ENCODE measurements at places on chromosomes 13 and 19. TPM values are rescaled to one million over a fixed set of nuclear protein-coding genes. Genes with fewer than 3 reads are reported as not detected.
A peak's percentile ranks its signal among the peaks of the same experiment; 100 is the strongest.

RGS9BP gene
- 0.72 TPM for total RNA-seq

GRIN2D gene
- 0.11 TPM for total RNA-seq

CD79A gene
- total RNA-seq = 896 TPM

ACTMAP gene
- total RNA-seq = 52.1 TPM

MBD3L3 gene
- total RNA-seq = not detected

VSTM1 gene
- total RNA-seq = not detected

DNA sequence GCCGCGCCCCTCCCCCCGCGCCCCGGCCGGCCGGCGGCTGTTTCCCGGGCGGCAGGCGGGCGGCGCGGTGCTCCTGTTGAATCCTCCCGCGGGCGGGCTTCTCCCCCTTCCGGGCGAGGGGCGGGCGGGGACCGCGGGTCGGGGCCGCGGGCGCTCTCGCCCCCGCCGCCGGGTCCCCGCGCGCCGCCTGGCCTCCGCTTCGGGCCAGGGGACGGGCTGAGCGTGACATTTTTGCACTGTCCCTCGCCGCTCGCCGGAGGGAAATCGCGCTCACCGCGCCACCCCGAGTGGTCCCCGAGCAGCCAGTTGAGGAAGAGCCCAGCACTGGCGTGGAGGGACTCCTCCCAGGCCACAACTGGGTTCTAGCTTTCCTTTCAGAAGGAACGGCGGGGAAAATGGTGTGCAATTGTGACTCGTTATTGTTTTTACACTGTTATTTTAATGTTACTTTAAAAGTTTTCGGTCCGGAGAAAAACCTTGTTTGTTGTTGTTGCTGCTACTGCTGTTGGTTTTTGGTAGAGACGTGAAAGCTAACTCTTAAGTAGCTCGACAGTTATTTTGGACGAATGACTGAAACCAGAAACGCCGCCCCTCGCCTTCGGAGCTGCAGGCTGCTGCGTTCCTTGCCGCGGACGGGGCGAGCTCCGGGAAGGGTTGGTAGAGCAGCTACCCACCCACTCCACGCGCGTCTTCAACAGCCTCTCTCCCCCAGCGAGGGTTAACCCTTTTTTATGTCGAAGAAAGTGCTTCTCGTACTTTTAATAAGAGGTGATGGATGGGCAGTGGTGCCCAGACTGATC lies 959 bp downstream of the PDS5B start:
- peak; percentile 81 for DNase-seq

DNA sequence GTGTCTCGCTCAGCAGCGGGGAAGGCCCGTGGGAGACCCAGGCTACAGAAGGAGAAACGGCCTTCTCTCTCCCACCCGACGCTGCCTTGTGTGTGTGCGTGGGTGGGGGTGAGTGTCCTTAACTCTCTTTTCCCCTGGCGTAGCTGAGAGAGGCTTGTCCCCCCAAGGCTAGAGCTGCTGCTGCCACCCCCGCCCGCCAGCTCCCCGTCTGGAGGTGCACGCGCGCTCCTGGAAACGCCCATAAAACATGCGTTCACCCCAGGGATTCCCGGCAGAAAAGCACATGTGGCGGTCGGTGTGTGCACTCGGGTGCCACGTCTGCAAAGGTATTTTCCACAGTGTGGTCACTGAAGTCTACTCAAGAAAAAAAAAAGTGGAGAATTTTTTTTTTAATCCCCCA lies 36.1 kb downstream of the GADD45B start:
- no peak for DNase-seq

DNA sequence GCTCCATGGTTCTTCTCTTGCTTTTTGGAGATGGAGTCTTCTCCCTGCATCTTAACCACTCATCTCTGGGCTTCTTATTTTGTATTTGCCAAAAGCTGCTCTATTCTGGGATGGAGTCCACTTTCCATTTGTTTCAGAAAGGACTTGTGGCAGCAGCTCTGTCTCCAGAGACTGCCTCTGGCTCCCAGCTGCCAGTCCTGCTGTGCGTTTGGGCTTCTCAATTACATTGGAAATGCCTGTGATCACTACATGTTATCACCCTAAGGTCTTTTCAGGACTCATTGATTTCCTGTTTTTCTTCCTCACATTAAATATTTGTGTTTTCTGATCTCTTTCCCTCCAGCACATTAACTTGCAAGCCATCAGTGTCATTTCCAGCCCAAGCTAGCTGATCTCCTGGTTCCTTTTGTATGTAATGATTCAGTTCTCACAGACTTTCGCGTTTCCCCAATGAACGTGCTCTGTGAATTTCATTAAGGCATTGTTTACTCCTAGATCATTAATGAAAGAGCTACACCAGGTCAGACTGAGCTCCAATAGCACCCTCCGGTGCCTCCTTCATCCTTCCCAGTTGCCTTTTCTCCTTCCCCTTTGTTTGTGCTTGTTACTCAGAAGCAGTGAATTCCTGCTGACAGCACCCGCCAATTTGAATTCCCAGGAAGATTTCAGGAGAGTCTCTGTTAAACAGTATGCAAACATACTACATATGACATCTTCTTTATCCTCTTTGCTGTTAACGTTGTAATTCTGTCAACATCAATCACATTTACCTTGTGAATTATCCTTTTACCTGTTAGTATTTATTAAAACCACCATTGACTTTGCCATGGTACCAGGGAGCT lies 3.0 kb downstream of the CBY2 start:
- no peak for DNase-seq

- DNase-seq = no peak
These were observed 56.6 kb upstream of the DOCK9 start for GRCh38 chr13:99034333-99035085.

GRCh38 chr13:99386495-99386894 lies 79.3 kb upstream of the GPR183 start:
- DNase-seq = no peak

- DNase-seq = no peak
These were observed 58.3 kb upstream of the MED4 start for GRCh38 chr13:48153186-48153585.

- no peak for DNase-seq
These were observed 5.2 kb downstream of the PPP1R14A start for GRCh38 chr19:38250821-38251563.

DNA sequence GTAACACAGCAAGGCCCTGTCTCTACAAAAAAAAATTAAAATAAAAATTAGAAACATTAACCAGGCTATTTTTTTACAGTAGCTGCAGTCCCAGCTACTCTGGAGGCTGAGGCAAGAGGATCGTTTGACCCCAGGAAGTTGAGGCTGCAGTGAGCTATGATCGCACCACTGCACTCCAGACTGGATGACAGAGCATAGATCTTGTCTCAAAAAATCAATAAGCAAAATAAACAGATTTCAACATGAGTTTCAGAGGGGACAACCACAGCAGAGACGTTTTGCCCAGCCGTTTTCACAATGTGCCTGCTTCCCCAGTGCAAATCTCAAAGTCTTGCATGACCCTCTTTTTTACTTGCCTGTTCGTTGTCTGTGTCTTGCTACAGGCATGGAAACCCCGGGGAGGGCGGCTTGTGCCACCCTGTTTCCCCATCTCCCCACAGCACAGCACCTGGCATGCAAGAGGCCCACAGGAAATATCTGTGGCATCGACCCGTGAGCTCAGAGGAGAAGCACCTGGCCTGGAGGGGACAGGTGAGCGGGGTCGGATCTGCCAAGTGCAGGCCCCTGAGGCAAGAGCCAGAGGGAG lies 222.0 kb upstream of the ZNF507 start:
- DNase-seq = no peak

DNA sequence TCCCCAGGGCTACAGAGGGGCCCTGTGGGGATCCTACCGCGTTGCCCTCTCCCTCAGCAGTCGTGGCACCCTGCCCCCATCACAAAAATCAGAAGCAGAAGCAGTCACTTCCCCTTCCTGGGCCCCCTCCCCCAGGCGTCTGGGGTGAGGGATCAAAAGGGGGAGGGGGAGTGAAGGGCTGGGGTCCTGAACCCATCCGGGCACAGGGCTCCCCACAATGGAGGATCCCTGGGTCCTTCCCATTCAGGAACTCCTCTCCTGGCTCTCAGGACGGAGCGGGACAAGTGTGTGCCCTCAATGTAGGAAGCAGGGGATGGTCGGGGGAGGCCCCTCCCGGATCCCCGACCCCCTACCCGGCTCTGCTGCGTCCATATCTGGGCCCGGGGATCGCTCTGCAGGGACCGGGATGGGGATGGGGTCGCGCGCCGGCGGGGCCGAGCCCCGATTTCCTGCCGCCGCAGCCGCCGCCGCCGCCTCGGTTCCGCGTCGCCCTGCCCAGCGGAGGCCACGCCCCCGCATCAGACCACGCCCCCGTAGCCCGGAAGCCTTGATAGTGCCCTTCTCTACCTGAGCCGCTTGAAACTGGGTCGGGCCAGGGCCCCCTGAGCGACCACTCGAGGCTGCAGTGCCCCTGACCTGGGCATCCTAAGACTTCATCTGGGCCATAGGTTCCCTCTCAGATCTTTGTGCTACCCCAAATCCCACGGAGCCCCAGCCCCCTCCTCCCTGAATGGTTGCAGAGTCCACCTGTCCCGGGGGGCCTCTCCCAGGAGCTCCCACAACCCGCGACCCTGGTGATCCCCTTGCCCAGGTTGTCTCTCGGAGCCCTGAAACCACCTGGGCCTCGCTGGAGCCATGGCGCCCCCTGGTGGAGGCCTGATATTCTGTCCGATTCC lies at the start of gene GMIP:
TSS of gene GMIP (minus strand) at position 500 of the 896 bp plus-strand sequence. CDS start at position 372, 128 bp downstream.
- peak; percentile 85 for DNase-seq

GRCh38 chr19:19662344-19662743 lies 1.1 kb downstream of the ATP13A1 start:
- peak; percentile 21 for DNase-seq

GRCh38 chr19:46862974-46863632 lies 2.3 kb downstream of the ARHGAP35 start:
- no peak for DNase-seq

DNA sequence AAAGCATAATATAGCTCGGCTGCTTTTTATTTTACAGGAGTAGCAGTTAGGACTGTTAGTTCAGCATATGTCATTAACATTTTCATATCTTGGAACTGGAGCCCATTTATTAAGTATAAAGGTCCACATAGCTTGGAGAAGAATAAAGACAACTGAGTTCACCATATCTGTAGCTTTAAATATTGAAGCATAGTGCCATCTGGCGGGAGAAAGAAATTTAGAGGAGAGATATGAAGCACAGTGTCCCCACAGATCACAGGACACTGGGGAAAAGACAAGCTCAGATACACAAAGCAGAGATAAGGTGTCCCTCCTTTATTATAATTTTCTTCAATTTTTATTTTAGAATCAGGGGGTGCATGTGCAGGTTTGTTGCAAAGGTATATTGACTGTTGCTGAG lies 104.7 kb upstream of the FREM2 start:
- DNase-seq = peak; percentile 41

GRCh38 chr13:48901781-48902180 lies 73.9 kb upstream of the FNDC3A start:
- DNase-seq = no peak

- DNase-seq = no peak
These were observed 222.0 kb downstream of the SLITRK5 start for GRCh38 chr13:87893186-87893585.

DNA sequence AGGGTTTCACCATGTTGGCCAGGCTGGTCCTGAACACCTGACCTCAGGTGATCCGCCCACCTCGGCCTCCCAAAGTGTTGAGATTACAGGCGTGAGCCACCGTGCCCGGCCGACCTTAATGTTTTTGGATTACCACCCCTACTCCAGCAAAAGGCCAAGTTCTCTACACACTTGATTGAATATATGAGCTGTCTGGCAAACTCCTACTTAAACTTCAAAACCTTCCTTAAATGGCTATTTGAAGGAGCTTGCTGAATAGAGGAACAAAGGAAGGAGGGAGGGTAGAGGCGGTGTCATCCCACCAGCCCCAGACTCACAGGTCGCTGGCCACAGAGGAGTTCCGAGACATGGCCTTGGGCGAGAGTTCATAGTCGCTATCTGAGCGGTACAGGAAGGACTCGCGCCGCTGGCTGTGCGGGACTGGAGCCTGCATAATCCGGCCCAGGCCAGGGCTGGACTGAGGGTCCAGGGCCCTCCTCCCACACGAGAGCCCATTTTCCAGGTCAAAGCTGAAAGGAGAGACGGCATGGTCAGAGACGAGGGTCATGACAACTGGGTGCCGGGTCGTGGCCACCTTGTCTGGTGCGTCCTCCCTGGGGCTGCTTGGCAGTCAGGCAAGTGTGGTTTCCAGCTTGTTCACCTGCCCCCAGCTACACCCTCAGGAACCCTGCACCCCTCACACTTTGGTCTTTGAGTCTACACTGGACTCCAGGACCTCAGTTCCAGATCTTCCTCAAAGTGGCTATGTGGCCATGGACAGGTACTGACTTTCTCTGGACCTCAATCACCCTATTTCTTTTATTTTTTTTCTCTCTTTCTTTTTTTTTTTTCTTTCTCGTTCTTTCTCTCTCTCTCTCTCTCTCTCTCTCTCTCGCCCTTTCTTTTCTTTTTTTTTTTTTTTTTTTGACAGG lies 4.2 kb downstream of the PDE4C start:
- DNase-seq = no peak

GRCh38 chr19:5445561-5446055 lies 9.6 kb upstream of the ZNRF4 start:
- no peak for DNase-seq

DNA sequence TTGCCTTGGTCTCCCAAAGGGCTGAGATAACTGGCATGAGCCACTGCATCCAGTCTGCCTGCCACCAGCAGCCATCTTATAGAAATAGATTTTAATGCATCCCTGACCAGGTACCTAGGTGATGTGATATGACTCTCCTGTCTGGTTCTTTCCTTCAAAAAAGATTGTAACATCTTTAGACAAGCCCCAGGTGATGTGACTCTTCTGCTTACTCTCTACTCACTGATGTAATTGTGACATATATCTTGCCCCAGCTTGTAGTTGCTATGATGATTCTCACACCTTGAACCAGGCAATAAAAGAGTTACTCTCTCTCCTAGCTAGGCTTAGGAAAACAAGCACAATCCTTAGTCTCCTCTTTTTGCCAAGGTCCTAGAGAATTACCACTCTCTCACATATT lies 30.6 kb upstream of the ZNF681 start:
- DNase-seq = no peak

GRCh38 chr19:35095667-35096368 lies 19.8 kb upstream of the FXYD3 start:
- DNase-seq = no peak

DNA sequence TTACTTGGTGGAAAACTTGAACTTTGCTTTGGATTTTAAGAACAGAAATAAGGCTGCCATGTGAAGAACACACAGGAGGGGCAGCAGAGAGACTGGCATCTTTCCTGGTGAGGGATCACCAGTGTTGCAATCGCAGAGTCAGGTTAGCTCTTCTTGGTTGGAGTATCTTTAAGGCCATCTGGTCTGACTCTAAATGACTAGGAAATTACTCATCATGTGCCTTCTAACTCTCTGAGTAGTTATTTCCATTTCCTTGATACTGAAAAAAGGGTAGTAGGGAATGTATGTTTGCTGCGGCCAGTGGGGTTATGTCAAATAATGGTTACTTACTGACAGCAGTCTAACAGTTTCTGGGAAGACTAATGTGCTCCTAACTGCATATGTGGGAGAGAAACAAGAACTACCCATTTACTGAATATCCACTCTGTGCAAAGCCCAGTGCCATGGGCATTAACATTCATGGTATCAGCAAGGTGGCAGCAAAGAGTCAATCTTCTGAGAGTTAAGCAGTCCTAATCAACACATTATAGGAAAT lies 122.1 kb downstream of the COG6 start:
- peak; percentile 57 for DNase-seq

DNA sequence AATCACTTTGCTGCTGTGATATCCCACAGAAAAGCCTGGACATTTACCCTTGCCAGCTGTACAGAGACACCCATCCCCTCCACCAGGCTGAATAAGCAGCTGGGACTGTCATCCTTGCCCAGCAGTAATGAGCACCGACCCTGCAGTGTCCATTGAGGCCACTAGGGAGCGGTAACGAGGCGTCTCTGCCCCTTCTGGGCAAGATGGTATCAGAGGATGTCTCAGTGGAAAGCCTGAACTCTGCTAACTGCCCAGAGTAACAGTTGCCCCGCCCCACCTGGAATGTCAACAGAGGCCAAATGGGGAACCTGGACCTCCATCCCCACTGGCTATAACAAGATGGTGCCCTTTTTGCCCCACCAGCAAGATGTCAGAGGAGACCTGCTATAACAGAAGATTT lies 22.8 kb upstream of the CEACAM20 start:
- peak; percentile 41 for DNase-seq

Measured in OCI-LY7 (cell line).